ENCODE measurements at places on chromosomes 12 and 14.

DNA sequence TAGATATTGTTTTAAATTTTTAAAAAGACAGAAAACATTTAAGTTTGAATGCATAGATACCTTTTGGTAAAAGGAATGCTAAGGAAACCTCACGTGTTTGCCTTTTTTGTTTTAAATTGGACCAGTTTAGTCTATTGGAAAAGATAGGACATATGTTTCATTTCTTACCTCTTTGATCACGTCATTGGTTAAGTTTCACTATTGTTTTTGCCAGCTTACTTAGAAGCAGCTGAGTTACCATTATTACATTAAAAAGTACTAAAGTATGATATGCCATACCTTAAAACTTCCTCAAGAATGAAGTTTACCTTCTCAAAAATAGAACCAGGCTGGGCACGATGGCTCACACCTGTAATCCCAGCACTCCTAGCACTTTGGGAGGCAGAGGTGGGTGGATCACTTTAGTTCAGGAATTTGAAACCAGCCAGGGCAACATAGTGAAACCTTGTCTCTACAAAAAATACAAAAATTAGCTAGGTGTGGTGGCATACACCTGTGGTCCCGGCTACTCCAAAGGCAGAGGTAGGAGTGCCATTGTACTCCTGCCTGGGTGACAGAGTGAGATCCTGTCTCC is 54.4 kb downstream of the SRGAP1 start:
- DNase-seq, result no peak

- no peak for DNase-seq
Observed at GRCh38 chr12:110042264-110042663, 6.1 kb downstream of the C12orf76 start.

DNA sequence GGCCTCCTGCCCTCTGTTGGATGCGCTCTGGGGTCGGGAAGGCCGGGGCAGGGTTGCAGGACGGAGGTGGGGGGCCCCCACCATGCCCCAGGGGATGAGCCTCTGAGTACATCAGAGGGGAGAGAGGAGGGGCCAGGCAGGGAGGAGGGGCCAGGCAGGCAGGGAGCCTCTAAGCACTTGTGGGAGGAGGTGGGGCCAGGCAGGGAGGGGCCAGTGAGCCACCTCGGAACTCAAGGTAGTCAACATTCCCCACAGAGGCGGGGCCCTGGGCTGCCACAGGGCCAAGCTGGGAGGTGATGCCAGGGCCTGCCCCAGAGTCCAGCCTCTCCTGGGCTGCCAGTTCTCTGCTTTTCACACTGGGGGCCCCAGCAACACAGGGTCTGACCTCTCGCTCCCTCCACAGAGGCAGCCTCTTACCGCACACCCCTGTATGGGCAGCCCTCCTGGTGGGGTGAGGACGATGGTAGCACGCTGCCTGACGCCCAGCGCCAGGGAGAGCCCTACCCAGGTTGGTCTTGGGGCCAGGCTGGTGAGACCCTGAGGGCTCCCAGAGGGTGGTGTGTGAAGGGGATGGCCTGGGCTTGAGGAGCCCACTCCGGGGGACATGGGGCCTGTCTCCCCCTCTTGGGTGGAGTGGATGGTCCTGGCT is 17.4 kb downstream of the CEP170B start:
- DNase-seq, result no peak

DNA sequence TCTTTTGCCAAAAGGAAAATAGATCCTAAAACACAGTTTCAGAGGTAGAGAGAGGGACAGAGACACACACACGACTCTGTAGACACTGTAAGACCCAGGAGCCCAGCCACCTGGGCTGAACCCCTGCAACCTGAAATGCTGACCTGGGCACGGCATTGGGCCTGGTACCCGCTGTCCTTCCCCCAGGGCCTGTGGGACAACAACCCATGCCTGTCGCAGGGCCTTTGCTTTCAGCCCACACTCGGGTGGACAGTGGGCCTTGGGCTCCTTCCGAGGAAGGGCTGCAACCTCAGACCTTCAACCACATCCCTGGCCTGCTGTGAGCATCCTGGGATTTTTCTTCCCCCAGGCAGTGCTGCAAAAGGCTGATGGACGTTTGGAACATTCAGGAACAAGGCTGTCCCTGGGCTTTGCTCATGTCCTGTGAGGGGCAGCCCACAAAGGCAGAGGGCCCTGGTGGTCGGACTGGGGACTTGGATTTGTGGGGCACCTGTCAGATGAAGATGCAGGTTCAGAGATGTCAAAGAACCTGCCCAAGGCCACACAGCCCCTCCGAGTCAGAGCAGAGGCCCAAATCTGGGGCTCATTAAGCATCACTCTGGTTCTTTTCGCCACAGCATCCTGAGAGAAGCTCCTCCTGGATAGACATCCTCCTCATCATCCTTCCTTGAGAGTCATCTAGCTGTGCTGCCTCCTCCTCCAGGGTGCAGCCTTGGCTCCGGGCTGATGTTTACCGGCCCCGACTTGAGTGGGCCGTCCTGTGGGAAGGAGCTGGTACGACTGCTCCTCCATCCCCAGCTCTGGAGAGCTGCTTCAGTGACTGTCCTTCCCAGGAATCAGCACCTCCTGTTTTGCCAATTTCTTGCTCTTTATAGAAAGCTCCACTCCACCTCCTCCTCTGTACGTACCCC is 32.7 kb downstream of the CCDC92 start:
- DNase-seq, result no peak

- DNase-seq, result no peak
Observed at GRCh38 chr12:14921218-14921617, 17.1 kb downstream of the ERP27 start.

DNA sequence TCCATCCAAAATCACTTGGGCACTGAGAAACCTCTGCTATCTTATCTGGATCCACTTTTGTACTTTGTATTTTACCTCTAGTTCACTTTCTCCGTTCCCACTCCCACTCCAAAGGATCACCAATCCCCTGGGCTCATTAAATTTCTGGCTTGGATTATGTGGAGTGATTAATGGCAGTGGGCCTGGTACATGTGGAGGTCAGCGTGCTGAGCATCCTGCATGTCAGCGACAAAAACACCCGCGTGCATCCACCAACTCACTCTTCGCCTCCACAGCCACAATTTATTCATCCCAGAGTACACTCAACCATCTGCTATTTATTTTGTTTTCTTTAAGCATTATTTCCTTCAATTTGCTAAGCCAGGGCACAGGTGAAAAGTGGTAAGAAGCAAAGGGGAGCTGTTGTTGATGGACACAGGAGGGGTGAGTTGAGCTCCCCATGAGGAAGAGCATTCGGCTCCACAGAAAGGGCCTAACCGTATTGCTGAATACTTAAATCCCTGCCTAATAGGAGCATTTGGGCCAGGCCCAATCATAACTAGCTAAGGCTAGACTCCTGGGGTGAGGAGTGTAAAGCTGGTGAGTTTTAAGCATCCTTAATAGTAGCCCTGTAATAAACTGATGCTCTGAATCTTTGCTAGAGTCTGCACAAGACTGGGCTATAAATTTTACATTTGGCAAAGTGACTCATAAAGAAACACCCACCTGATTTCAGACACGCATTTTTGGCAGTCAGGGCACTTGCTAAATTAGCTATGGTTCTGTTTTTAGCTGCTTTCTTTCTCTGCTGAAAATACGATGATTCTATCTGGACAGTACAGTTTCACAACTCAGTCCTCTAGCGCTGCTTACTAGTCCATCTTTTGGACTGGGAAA is 137.8 kb downstream of the SLC25A21 start:
- no peak for DNase-seq

DNA sequence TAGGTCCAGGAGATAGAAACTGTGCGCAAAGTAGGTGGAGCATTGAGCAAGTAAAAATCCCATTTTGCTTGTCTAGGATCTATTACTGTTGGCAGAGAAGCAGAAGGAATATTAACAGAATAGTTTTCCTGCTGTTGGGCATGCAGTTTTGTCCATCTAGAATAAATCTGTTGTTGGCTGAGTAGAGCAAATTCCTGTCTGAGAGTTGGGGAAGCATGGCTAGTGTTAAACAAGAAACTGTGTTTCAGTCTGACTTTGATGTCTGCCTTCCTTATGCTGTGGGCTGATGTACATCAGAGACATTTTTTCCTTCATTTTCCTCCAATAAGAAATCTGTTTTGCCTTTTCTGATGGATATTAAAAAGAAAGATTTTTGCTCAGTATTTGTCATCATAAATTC is 98.2 kb downstream of the RAD52 start:
- no peak for DNase-seq

- DNase-seq, result no peak
Observed at GRCh38 chr12:3684449-3685051, 68.4 kb downstream of the CRACR2A start.

DNA sequence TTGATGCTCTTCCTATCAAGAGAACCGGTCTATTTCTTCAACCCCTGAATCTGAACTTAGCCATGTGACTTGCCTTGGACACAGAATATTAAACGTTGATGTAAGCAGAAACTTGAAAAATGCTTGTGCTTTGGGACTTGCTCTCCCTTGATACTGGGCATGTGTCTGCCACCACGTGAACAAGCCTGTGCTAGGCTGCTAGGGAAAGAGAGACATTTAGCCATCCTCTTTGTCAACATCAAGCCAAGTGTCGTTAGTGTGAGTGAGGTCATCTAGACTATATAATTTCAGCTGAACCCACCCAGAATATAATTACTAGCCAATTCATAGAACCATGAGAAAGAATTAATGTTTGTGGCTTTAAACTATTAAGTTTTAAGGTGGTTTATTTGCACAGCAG is 98.2 kb upstream of the TRHDE start:
- DNase-seq, result no peak

GRCh38 chr14:70821584-70822529 is 12.5 kb upstream of the MAP3K9 start:
- peak; percentile 29 for DNase-seq

DNA sequence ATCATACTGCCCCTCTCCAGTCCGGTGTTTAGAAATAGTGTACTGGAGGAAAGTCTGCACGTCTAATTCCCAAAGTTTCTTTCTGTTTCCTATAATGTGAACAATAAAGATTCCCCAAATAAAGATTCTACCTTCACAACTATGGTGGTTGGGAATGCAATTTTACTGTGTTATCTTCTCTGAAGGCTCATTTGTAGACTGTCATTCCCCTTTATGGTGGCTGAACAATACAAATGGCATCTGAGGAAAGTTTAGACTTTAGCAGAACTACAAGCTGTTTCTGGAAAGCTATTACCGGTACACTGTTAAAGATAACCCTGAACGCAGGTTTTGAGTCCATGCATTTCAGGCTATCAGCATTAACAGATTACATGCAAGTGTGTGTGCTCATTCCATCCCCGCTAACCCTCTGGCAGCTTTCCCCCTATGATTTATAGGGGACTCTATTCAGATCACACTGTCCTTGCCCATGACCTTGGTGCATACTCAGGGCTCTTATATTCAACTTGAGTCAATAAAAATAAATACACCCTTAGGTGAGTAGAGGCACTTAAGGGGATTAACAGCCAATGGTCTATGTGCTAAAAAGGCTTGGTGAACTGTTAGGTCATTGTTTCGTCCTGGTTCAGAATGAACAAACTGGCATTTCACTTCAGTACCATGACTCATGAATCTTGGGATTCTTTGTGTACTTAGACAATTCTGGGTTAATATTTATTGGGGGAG is 60.7 kb upstream of the PYGL start:
- DNase-seq, result no peak
